SJCRH30 (cell line): ENCODE measurements at places on chromosomes 6 and 20. TPM values are rescaled to one million over a fixed set of nuclear protein-coding genes. Genes with fewer than 3 reads are reported as not detected.

DNA sequence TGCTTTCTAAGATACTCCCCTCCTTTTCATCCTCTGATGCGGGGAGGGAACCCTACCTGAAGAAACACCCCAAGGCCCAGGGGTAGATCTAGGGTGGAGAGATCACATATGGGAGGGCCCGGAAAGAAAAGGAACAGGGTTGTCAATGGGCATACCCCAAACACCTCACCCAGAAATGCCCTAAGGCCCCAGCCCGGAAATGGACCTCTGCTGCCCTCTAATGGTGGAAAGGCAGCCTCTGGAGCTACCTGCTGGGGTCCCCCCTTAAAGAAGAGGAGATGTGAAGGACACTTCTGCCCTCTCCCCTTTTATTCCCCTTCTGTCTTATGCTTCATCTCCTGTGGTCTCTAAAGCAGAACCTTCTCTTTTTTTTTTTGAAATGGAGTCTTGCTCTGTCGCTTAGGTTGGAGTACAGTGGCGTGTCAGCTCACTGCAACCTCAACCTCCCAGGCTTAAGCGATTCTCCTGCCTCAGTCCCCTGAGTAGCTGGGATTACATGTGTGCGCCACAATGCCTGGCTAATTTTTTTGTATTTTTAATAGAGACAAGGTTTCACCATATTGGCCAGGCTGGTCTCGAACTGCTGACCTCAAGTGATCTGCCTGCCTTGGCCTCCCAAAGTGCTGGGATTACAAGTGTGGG is 458 bp upstream of the ARMC12 start:
- peak; percentile 48 for DNase-seq

DNA sequence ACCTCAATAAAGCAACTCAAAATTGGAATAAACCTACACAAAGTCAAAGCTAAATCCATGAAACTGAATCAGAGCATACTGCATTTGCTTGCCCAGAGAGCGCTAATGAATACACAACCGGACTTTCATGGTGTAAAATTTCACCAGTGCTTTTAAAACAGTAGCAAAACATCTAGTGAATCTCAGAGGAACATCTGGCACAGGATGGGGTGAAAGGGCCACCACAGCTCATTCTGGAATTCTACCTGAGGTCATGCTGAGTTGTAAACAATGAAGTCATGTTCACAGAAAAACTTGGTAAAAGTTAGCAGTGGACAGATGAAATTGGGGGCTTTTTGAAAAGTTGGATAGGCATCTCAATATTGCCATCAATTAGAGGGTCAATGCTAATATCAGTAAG is 125.6 kb upstream of the STXBP5 start:
- peak; percentile 3 for DNase-seq

GRCh38 chr6:141541581-141542324 is 591.0 kb upstream of the GJE1 start:
- no peak for DNase-seq

DNA sequence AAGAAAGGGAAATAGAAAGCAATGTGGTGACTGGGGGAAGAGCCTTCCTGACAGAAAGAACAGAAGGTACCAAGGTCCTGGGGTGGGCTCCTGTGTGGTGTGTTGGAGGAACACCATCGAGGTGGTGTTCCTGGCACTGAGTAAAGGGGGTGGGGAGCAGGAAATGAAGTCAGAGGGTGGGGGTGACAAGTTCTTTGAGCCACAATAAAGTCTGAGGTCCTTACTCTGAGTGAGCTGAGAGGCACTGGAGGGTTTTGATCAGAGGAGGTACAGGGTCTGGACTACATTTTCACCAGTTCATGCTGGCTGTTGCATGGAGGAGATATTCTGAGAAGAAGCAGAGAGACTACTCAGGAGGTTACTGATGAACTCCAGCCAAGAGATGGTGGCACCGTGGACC is 198.2 kb downstream of the GMPR start:
- no peak for DNase-seq

- DNase-seq, result peak; percentile 14
These were observed 6.2 kb downstream of the TMEM242 start for GRCh38 chr6:157316871-157317814.

- DNase-seq, result no peak
These were observed 39.1 kb upstream of the GTSF1L start for GRCh38 chr20:43765916-43766315.

- DNase-seq, result no peak
These were observed 12.1 kb upstream of the CTCFL start for GRCh38 chr20:57536771-57537724.

GRCh38 chr20:20820104-20820503 is 107.7 kb upstream of the RALGAPA2 start:
- DNase-seq, result peak; percentile 91

DNA sequence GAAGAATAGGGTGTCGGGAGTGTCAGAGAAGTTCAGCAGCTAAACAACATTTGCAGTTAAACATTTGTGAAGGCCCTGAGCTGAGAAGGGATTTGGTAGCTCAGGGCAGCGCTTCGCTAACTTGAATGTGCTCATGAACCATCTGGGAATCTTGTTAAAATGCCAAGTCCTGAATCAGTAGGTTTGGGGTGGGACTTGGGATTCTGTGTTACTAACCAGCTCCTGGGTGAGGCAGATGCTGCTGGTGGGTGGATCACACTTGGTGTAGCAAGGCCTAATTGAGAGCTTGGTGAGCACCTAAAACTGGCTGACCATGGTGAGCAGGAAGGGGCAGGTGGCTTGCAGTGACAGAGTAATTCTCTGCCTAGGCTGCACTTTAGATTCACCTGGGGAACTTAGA is 5.9 kb downstream of the PTPRA start:
- no peak for DNase-seq

DNA sequence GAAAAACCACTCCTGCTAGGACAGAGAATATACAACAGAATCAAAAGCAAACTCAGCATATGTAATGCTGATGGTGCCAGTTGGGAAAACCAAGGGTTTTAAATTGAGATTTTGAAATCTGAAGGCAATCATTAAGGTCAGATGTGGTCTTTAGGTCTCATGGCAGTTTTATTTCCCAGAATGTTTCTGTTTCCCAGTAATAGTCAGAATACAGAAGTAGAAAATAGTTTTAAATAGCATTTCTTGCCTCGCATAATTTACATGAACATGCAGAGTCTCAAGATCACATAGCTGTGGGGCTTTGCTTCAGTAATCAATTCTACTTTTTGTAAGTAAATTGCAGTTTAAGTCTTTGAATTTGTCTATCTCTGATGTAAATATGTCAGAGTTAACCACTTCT is 58.1 kb downstream of the RNF144B start:
- DNase-seq, result no peak

DNA sequence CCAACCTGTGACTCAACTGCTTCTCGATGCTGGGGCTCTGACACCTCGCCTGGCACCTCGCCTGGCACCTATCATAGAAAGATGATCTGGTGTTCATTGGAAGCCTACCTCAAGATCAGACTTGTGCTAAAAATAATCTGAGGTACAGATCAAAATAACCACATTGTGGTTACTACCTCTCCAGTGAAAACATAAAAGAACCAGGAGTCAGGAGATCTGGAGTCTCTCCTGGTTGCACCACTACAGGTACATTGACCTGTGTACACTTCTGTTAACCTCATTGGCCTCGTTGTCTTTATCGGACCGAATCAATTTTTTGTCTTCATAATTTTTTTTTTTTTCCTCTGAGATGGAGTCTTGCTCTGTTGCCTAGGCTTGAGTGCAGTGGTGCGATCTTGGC is 695.9 kb downstream of the HDGFL1 start:
- DNase-seq, result no peak

DNA sequence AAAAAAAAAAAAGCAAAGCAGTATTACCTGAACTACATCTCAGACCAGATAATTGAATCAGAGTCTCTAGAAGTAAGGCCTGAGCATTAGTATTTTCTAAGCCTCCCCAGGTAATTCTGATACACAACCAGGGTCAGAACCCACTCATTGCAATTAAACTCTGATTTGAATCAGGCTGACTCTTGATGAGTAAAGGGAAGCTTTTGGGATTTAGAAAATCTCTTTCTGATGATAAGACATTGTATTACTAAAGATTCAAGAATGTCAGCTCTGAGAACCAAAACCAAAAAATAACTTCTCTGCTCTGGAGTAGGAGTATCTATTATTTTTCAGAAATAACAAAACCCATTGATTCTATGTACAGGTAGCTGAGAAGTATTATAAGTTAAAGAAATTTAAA is 100.1 kb upstream of the COL21A1 start:
- DNase-seq, result no peak

DNA sequence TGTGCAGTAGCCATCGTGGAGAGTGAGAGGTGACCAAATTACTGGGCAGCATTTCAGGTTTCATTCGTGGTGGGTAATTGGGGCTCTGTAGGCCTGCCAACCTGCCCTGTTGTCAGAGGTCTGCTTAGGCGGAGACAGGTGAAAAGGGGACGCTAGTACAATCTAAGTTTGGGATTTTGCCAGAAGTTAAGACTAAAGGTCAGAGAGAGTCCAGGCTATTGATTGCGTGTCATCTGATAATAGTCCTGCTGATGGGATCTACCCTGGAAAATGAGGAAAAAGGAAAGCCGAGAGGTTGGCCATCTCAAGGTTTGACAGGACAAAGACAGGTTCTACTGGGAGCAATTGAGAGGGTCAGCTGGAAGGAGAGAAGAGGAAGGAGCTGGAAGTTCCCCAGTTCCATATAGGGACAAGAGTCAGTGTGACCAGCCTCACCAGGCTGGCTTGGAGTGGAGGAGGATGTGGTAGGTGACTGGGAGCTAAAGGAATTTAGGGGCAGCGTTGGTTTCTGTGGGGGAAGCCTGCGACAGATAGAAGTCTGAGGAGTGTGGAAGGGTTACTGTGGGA is 10.9 kb downstream of the ARFGEF2 start:
- peak; percentile 23 for DNase-seq

- DNase-seq, result no peak
These were observed 7.4 kb upstream of the PCK1 start for GRCh38 chr20:57553376-57554018.

DNA sequence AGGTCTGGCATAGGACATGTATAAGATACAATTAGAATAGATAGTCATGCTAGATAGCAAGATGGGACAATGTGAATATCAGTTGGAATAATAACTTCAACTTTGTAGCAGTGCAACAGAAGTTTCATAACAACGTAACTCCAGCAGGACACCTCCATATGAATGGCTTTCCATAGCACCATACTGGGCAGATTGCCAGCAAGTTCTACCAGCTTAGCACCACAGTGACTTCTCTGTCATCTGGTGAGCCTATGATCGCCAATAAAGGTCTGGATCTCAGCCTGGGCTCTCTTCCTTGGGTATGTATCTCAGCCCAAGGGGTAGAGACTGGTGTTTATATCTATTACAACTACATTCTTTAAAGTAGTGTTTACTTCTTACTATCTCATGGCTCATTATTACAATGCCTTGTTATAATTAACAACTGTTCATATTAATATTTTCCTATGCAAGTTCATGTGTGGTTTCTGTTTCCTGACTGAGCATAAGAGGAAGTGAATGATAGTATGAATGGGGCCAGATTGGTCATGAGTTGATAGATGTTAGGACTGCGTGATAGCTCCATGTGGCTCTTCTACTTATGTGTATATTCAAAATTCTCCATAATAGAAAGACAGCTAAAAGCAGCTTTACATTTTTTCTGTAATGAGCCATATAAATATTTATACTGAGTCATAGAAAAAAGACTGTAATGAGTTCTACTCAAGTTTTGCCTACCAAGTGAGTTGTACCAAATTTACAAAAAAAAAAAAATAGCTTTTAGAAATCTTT is 22.9 kb downstream of the HTR1B start:
- DNase-seq, result no peak

- no peak for DNase-seq
These were observed 123.3 kb upstream of the DUSP22 start for GRCh38 chr6:168865-169455.

GRCh38 chr6:149065658-149066556 is 251.6 kb upstream of the TAB2 start:
- DNase-seq, result no peak

DNA sequence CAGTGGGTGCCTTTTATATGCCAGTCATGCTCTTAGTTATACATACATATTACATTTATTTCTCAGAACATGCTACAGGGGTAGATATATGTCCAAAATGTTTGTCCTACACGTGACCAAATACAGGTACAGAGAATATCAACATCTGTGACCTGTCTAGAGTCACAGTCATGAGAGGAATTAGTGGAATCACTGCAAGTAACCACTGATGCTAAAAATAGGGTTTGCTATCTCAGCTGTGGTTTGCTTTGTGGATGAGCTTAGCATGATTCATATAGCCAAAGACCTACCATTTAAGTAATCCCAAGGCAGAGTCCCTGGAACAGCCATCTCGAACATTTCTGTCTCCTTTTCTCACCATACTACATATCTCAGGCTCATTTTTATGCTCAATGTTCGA is 32.3 kb downstream of the GSTA3 start:
- no peak for DNase-seq

GRCh38 chr6:16966791-16967469 is 134.9 kb upstream of the STMND1 start:
- DNase-seq, result no peak

- DNase-seq, result no peak
These were observed 1.9 kb downstream of the TRMT11 start for GRCh38 chr6:125988280-125988679.

- DNase-seq, result peak; percentile 51
These were observed 303.1 kb downstream of the HAO1 start for GRCh38 chr20:7637184-7637583.

GRCh38 chr6:160177220-160177619 is 55.6 kb downstream of the SLC22A1 start:
- no peak for DNase-seq

DNA sequence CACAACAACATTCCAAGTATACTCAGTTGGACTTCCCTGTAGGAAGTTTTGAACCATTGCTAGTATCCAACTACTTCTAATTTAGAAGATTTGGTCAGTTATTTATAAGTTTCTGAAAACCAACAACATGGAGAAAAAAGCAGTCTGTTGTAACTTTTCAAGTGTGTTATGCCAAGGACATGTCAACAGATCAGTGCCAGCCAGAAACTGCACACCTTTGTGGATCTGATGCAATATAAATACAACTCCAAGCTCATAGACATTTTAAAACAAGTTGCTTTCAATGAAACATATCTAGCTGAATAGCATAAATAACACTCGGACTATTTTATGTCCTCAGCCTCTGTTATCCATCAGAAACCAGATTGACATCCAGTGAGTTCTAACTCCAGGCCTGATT is 58.3 kb upstream of the CARMIL1 start:
- DNase-seq, result no peak

DNA sequence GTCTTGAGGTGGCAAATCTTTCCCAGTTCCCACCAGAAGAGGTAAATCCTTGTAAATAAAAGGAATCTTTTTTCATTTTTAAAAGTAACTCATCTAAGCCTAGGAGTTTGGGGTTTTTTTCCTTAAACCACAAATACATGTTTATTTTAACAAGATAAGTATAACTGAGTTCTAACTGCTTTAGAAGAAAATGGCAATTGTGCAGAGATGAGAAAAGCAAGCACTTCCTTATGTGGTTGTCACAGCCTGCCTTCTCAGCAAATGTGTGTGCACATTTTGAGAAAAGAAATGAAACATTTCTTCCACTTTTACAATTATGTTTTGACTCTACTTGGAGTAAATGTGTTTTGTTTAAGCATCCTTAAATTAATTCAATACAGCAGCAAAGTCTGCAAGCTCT is 17.7 kb downstream of the HCK start:
- no peak for DNase-seq

- DNase-seq, result no peak
These were observed 241.8 kb downstream of the BCKDHB start for GRCh38 chr6:80348263-80348662.

The SPTLC3 gene
- not detected in 2 replicates for total RNA-seq

The TMEM200A gene
- 1.9 TPM in 2 replicates for total RNA-seq

The SCAF8 gene
- total RNA-seq, result 48.2 and 50.7 TPM in 2 replicates

The CCN6 gene
- total RNA-seq, result not detected in 2 replicates

The NKAIN4 gene
- 15.5 and 16.4 TPM in 2 replicates for total RNA-seq

The PRKN gene
- total RNA-seq, result not detected in 2 replicates

The MUCL3 gene
- not detected in 2 replicates for total RNA-seq

The UNC93A gene
- not detected in 2 replicates for total RNA-seq
